ENCODE measurements at places on chromosomes 1 and 21. TPM values are rescaled to one million over a fixed set of nuclear protein-coding genes. Genes with fewer than 3 reads are reported as not detected.

The ZBTB8A gene
- not detected for polyA plus RNA-seq

The NOTCH2 gene
- polyA plus RNA-seq = 32.0 TPM

The OR6K3 gene
- not detected for polyA plus RNA-seq

The KRTAP13-2 gene
- not detected for polyA plus RNA-seq

The SPRR2G gene
- not detected for polyA plus RNA-seq

The ZNF683 gene
- polyA plus RNA-seq = not detected

The UBASH3A gene
- polyA plus RNA-seq = 57.1 TPM

DNA sequence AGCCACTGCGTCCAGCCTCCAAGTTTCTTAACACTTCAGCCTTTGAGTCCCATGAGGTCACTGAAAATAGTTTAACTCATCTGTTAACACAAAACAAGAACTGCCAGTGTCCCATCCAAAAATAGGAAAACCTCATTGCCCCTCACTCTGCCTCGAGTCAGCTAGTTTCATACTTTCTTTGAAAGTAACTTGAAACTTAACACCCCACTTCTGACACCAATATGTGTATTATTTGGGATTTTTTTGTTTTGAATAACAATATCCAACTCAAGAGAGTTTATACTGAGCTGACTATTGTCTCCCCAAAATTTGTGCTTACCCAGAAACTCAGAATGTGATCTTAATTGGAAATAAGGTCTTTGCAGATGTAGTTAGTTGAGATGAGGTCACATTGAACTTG lies 16.9 kb upstream of the PIK3CD start:
- DNase-seq = no peak

- no peak for DNase-seq
These were observed 115.7 kb downstream of the AKT3 start for GRCh38 chr1:243734308-243734695.

- DNase-seq = no peak
These were observed 21.2 kb downstream of the ARID1A start for GRCh38 chr1:26717017-26717491.

GRCh38 chr1:169925505-169926482 lies 32.1 kb upstream of the SCYL3 start:
- no peak for DNase-seq

DNA sequence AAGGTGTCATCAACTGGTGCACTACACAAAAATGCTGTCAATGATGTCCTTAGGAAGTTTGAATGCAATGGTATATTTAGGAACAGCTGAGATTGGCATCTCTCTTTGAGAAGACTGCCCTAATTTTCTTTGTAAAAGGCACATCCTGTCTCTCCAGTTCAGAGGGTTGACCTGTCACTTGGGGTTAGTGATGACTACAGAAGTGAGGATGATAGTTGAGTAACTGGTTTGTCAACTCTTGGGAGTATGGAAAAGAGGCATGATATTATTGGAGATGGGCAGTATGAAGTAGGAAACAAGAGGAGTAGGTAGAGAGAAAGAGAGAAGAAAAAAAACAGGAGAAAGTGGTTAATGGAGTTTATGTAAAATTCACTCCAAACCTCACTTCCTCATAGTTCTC lies 40.4 kb upstream of the PIGC start:
- DNase-seq = no peak

DNA sequence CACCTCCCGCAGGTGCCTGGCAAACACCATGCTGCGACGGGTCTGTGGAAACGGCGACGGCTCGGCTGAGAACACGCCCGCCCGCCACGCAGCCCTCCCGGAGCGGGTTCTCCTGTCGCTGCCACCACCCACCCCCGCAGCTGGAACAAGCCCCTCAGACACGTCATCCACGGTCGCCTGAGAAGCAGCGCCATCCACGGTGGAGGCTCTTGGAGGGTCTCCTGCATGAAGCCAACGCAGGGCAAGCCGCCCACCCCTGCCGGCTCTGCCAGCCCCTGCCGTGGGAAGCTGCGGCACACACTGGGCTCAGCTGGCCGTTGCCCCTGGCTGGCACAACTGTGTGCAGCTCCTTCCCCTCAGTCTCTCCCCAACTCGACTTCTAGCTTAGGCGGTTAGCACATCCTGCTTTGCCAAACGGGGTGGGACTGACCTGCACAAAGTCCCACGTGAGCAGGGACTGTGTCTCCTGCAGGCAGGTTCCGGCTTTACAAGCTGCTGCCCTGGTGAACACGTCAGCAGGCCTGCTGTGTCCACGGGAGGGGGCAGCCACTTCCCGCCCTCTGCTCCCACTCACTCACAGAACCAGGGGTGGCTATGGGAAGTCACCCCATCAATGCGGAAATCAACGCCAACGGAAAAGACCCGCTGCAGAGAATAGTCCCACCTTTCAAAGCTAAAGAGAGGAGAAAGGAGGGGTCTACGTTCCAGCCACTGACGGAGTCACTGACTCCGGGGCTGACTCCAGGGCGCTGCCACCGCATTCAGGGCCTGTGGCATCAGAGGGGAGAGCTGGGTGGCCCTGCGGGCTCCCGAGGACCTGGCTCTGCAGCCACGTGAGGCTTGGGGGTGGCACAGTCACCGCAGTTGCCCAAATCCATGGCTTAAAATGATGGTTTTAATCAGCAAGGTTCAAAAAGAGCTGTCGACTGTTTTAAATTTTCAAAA lies 10.3 kb downstream of the POFUT2 start:
- no peak for DNase-seq

- no peak for DNase-seq
These were observed 8.4 kb downstream of the TP73 start for GRCh38 chr1:3660704-3661103.

- no peak for DNase-seq
These were observed 15.4 kb upstream of the TBX15 start for GRCh38 chr1:119003413-119004128.

DNA sequence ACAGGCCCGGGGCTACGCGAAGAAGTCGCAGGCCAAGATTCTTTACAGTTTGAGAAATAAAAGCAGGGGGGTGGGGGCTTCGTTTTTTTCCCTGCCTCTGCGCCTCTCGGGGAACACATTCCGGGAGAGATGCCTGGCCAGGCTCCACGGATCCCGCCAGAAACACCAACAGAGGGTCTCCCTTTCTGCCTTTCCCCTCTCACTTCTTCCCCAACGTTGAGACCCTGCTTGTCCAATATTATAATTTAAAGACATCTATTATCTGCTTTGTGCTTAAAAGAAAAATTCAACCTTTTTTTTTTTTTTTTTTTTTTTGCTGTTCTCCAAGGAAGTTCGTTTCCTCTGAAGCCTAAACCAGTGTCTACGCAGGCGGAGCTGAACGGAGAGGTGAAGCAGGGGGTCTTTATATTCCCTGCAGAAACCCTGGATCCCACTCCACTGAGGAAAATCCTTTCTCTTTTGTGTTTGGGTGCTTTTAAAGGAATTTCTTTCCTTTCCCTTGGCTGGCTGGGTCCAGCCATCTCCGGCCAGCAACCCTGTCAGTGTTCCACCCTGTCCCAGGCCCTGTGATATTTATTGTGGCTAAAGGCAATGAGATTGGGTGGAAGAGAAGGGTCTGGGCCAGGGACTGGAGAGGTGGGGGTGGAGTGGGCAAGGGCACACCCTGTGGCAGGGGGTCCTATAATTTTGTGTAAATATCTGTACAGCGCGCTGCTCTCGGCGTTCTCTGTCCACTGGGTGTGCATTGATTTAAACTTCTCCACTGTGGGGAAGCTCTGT lies 2.2 kb downstream of the FOXD2 start:
- no peak for DNase-seq

DNA sequence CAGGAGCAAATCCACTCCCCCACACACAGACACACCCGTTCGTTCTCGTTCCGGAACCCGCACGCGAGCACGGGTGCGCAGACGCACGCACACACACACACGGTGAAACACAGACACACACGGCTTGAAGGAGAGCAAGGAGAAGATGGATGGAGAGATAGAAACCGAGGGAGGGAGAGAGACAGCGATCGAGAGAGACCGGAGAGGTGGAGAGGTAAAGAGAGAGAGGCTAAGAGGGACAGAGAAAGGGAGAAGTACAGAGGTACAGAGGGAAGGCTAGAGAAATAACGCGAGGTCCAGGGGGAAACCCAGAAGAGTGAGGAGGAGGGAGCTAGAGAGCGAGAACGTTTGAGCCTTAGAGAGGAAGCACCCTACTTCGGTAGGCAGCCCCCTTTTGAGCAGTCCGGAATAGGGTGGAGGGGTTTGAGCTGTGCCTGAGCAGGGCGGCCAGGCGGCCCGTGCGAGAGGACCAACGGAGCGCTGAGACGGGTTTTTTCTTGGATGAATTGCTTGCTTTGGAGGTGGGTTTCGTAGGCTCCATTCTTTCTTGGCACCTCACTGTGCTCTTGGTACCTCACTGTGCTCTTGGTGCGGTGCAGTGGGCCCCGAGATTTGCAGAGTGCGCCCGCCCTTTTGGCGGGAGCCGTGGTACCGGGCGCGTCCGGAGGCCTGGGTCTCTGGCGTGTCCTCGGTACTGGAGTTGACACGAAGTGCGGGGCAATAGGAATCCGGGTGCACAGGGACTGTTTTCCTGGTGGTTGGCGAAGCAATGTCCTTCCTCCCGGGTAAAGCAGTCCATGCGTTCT lies 88.4 kb upstream of the RHOU start:
- DNase-seq = peak; percentile 31

- DNase-seq = no peak
These were observed 90.9 kb upstream of the DIRAS3 start for GRCh38 chr1:68141071-68142021.

DNA sequence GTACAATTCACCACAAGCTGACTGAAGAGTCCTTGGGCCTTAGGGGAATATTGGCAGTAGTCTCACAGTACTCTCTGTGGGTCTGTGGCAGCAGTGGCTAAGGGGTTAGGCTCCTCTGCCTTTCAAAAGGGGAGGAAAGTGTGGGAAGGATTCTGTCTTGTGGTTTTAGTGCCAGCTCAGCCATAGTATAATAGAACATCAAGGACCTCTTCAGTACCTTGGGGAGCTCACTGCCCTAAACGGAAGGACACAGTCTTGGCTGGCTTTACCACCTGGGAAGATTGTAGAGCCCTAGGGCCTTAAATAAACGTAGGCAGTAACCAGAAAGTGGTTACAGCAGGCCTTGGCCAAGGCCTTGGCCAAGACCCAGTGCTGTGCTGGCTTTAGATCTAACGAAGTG lies 265.7 kb downstream of the COL11A1 start:
- no peak for DNase-seq

GRCh38 chr1:154316704-154317103 lies 4.2 kb upstream of the AQP10 start:
- DNase-seq = no peak

- DNase-seq = no peak
These were observed 152.0 kb downstream of the COQ8A start for GRCh38 chr1:227092069-227092468.

- DNase-seq = no peak
These were observed 146.2 kb downstream of the KCNT2 start for GRCh38 chr1:196462086-196462485.

- DNase-seq = no peak
These were observed 458.0 kb downstream of the MATN1 start for GRCh38 chr1:30265127-30266070.

- no peak for DNase-seq
These were observed 67.1 kb upstream of the DESI2 start for GRCh38 chr1:244585867-244586266.

DNA sequence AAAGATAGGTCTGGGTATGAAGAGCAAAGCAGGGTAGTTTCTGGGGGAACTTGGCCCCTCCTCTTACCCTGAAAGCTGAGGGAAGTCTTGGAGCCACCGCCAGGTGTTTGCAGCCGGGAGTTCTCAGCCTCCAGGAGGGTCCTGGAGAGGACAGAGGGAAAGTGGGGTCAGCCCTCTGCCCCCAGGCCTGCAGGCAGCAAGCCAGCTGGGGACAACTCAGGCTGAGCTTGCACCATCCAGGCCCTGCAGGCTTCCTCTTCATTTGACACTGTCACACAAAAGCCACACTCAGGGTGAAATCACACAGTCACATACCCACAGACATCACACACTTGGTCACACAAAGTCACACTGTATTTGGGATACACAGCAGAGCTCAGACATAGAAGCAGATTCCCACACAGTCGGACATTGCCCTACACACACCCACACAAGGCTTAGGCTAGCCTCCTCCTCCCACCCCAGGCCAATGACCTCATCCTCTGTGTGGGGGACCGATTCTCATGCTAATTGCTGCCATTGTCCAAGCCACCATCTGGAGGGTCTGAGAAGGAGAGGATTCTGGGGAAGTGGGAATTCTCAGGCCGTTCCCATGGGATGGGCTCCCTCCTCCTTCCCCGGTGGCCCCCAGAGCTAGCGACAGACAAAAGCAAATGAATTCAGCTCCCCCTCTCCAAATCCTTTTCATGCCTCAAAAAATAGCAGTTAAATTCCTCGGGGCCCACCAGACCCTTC lies 3.7 kb downstream of the NES start:
- DNase-seq = no peak

DNA sequence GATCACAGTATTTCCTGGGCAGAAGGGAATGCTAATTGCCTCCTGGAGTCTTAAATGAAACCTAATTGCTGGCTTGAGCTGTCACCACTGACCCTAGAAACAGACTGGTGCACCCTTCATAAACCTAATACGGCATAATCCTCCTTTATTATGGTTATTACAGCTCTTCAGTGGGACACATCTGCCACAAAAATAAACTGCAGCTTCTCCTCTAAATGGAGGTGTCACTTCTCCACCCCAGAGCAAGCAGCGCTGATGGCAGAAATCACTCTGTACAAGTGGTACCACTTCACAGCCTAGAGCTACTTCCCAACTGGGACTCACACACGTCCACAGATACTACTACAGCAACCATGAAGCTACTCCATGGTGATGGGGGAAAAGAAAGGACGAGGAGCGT lies 11.1 kb downstream of the PTPN14 start:
- DNase-seq = no peak

DNA sequence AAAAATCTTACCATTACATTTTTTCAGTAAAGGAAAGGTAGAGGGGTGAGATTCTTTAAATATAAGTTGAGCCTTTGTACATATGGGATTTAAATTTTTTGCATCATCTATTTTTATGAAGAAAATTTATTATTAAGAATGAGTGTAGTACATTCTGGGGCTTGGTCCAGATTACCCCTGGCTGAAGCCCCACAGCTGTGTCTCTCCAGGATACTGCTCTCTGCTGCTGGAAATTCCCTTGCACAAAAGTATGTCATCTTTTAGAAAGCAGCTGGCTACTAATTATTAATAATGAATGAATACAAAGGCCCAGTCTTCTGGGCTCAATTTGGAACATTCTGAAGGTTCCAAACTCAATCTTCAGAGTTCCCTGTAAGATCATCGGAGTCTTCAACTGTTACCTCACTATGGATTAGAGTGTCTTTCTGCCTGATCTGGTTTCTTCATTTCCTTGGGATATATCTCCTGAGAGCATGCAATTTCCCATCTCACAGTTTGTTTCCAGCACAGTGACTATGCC lies 428.6 kb upstream of the BRINP3 start:
- DNase-seq = no peak

DNA sequence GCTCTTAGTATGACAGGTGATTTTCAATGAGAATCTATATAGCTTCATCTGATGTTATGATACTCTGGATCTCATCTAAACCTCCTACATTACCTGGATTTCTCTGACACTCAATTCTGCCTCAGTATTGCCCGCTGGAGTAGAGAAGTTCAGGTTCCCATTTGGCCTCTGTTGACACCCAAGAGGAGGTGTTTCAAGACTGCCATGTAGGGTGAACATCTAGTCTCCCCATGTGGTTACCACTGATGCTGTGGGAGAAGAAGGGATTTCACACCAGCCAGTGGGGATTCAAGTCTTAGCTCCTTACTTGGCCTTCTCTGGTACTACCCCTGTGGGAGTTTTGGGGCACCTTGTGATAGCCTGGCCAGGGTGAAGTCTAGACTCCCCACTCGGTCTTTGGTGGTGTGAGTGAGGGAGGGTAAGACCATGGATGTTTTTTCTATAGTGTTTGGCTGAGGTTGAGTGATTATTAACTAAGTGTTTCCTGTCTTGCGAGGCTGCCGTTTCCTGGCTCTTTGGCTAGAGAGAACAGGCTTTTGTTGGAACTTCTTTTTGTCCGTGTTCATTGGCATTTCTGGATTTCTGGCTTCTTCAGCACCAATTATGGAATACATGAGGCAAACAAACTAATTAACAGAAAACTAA lies 90.7 kb downstream of the RHOU start:
- DNase-seq = no peak
